ENCODE measurements at places on chromosomes 6 and 20.

DNA sequence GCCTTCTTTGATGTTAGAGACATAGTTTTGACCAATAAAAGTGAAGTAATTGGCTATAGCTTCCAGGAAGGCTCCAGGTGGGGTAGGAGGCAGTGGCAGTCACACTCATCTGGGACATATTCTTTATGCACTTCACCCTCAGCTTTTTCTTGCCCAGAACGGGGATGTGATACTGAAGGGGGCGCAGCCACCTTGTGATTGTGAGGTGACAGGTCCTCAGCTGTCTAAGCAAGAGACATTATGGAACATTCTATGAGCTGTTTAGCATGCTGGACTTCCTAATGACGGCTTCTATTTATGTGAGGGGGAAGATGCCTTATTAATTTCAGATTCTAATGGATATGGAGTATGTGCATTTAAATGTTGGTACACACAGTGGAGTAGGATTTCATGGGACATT, 151.3 kb upstream of the ZFP64 start:
- DNase-seq: no peak

DNA sequence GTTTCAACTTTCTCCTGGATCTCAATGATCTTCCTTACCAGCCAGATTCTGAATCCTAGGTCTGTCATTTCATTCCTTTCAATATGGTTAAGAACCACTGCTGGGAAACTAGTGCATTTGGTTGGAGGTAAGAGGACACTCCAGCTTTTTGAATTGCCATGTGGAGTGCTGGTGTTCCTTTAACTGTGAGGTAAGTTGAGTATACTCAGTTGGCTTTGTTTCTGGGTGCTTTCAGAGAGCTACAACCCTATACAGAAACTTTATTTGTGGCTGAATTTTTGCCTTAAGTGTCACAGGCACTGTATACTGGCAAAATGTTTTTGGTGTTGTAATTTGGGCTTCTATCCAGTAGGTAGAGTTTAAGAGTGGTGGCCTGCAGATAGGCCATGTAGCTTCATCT, 175.8 kb downstream of the TBC1D32 start:
- DNase-seq: no peak

GRCh38 chr6:159359581-159360297, 190.5 kb downstream of the FNDC1 start:
- no peak for DNase-seq

DNA sequence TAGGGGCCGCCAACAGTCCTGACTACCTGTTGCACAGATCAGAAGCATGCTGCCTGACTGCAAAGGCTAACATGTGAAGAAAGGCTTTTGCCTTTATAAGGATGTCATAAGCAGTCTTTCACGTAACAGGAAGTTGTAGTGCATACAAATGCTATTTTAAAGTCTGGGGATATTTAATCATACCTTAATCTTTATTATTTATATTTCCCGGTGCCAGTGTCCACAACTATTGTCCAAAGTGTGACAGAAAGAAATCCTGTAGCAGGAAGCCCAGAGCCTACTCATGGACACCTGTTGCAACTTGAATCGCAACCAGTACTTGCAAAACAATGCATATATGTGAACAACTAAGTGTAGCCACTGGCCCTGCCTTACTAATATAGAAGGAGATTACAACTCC, 235.8 kb downstream of the ALDH8A1 start:
- DNase-seq: no peak

DNA sequence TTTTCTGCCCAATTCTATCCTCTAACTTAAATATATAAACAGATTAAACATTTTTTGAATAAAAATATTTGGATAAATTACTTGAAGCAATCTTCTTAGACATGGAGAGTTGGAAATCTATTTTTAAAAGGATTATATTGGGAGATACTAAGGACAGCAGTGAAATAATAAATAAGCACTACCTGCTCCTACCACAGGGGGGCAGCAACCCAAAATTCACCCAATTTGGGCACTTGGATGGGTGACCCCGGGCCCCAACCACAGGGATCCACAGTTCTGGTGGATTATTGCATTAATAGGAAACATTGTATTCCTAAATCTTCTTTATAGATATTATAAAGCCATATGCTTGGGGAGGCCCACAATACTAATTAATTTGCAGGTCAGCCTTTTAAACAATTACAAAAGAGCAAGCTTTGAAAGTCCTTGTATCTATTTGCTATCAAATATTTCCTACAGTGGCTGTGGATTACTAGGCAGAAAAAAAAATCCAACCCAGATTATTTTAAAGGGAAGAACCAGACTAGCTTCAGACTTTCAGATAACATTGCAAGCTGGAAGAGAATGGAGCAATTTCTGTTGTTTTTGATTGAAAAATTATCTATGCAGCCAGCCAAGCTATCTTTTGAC, 66.4 kb upstream of the PDE10A start:
- DNase-seq: no peak

- no peak for DNase-seq
Measured at GRCh38 chr6:51118792-51119191, 300.1 kb downstream of the TFAP2B start.

GRCh38 chr6:163897030-163897429, 482.5 kb downstream of the QKI start:
- DNase-seq: no peak

GRCh38 chr6:141252828-141253608, 879.7 kb upstream of the GJE1 start:
- DNase-seq: no peak

DNA sequence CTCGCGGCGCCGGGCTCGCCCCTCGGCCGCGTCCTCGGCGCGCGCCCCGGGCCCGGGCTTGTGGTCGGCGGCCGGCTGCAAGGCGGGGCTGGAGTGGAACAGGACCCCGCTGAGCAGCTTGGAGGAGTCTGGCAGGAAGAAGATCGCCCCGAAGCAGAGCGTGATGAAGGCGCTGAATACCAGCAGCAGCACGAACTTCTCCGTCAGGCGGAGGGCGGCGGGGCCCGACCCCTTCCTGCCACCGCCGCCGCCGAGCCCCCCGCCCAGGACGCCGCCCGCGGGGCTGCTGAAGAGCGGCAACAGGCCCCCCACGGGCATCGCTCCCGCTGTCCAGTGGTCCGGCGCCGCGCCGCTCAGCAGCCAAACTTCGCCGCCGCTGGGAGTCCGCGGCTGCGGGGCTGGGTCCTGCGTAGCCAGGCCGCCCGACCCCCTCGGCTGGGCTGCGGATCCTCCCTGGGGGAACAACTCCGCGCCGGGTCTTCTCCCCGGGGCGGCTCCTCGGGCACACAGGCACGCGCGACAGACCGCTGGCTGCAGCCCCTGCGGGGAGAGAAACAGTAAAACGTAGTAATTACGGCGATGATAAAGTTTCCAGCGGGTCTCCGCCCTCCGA, 707 bp downstream of the MAN1A1 start:
- no peak for DNase-seq

GRCh38 chr6:167981916-167982462, 15.5 kb upstream of the KIF25 start:
- no peak for DNase-seq

- no peak for DNase-seq
Measured at GRCh38 chr6:2792330-2793110, 27.3 kb downstream of the WRNIP1 start.

- no peak for DNase-seq
Measured at GRCh38 chr6:134299236-134299635, 18.7 kb downstream of the SGK1 start.

All from activated gamma-delta T cell treated with anti-CD3 and anti-CD28 coated beads, Interleukin-2, amount 50 U/mL, for 16 hours (primary cell).